ENCODE measurements at places on chromosomes 12 and 14. TPM values are rescaled to one million over a fixed set of nuclear protein-coding genes. Genes with fewer than 3 reads are reported as not detected.
A peak's percentile ranks its signal among the peaks of the same experiment; 100 is the strongest.

- DNase-seq: no peak
- H3K36me3 ChIP-seq: no peaks in the 10 kb centered on the region
- no peak within 1 kb of the TSS for H3K27ac ChIP-seq
- H3K27me3 ChIP-seq: peaks cover 7% of the 10 kb centered on the region
- no peaks in the 10 kb centered on the region for H3K4me1 ChIP-seq
- no peak within 1 kb of the TSS for H3K4me3 ChIP-seq
Measured at GRCh38 chr14:104924421-104925213, at the start of gene PLD4. TSS of gene PLD4 (plus strand) at chr14:104924879. CDS start at chr14:104927141, 2,262 bp downstream.

Gene CSAD
- 34.7 TPM for total RNA-seq

DNA sequence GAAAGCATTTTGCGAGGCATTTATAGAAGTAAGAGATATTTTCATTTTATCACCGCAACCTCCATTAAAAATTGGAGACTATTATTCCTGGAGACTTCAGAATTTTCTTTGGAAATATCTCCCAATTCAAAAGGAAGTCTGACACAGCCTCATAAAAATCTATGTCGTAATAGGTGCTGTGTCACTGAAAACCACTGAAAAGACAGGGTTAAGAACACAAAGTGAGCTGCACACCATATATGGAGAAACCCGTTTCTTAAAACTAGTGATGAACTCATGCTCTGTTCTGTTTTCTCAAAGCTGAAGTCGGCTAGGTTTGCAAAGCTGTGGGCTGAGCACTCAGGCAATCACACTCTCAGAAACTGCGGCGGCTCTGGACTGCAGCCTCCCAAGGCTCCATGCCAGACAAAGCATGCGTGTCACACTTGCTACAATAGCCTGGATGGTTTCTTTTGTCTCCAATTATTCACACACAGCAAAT is at the start of gene GLIPR1:
TSS of gene GLIPR1 (plus strand) at position 287 of the 481 bp plus-strand sequence. CDS start at position 413, 126 bp downstream.
- H3K4me1 ChIP-seq: peaks cover 78% of the 10 kb centered on the region
- H3K4me3 ChIP-seq: peak within 1 kb of the TSS; percentile 91
- H3K36me3 ChIP-seq: peaks cover 23% of the 10 kb centered on the region
- H3K27me3 ChIP-seq: no peaks in the 10 kb centered on the region
- DNase-seq: peak; percentile 81

Gene TAS2R7
- total RNA-seq: not detected

Gene IFNG-AS1
- total RNA-seq: not detected

Gene C2CD5
- 53.1 TPM for total RNA-seq

DNA sequence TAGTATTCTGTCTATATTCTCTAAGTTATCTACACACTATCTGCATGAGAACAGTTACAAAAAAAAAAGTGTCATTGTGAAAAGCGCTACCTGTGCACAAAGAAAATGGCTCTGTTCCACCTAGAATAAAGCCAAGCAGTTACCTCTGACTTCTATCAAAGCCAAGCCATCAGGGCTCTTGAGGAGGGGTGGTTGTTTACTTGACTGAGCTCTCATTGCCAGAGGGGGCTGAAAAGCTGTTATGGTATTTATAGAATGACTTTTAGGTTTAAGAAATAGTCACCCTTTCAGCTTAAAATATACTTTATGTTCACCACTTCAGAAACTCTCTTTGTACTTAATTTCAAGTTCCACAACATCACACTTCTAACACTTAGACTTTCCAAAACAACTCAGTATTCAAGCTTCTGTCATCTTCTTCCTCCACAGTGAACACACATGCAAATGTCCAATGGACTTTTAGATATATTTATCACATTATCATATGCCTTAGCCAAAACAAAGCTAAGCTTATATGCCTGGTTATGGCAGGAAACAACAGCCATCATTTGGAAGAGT is 7.5 kb downstream of the ITPR2 start:
- peaks cover 25% of the 10 kb centered on the region for H3K4me1 ChIP-seq
- no peak overlapping the region for H3K27ac ChIP-seq
- no peak for DNase-seq
- H3K4me3 ChIP-seq: no peak overlapping the region
- no peaks in the 10 kb centered on the region for H3K27me3 ChIP-seq

DNA sequence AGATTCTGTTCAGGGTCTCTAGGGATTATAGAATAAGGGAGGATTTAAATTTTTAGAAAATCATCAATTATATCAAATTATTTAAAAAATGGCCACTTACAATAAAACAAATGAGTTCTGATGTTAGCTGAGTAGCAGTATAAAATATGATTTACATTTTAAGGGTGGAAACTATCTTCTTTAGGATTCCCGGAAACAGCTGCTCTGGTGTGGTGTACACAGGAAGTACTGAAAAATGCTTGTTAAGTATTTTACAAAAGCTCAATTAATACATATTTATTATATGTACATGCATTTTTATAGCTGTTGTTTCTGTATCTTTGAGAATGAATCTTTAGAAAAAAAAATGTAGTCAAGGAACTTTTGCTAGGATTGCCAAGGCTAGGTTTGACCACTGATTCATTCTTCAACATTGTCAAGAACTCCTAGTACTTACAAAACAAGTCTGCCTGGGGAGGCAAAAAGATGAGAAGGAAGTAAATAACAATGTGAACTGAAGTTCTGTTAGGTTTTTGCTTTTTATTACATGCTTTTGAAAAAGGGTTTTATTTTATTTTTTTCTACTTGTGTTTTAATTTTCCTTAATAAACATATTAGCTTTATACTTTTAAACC is 48.0 kb downstream of the ARF6 start:
- DNase-seq: peak; percentile 43
- peaks cover 59% of the 10 kb centered on the region for H3K4me1 ChIP-seq
- peak overlapping the region; percentile 81 for H3K27ac ChIP-seq
- no peaks in the 10 kb centered on the region for H3K27me3 ChIP-seq
- H3K4me3 ChIP-seq: peak overlapping the region; percentile 34
- peaks cover 50% of the 10 kb centered on the region for H3K36me3 ChIP-seq

Gene TPH2
- total RNA-seq: not detected

DNA sequence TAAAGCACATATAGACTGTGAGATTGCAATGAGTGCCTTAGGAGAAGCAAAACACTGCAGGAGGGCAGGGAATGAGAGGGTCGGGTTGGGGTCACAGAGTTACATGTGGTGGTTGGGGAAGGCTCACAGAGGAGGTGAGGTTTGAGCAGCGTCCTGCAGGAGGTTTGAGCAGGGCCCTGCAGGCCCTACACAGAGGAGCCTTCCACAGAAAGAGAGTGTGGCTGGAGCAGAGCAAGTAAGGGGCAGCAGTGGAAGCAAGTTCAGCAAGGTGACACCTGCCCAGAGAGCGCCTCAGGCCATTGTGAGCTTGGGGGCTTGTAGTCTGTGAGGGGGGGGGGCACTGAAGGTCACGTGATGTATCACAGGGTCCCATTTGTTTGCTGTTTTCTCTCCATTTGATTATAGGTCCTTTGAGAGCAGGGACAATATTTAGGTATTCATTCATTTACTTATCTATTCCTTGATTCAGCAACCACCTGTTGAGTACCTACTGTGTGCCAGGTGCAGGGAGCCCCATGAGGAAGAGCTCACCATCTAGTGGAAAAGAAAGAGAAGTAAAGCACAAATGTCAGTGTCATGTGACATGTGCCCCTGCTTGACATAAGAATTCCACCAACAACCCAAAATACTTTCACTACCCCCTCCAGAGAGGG is 56.6 kb downstream of the GALNT16 start:
- DNase-seq: no peak
- no peaks in the 10 kb centered on the region for H3K27me3 ChIP-seq
- H3K36me3 ChIP-seq: no peaks in the 10 kb centered on the region
- no peaks in the 10 kb centered on the region for H3K4me1 ChIP-seq
- H3K27ac ChIP-seq: no peak overlapping the region

DNA sequence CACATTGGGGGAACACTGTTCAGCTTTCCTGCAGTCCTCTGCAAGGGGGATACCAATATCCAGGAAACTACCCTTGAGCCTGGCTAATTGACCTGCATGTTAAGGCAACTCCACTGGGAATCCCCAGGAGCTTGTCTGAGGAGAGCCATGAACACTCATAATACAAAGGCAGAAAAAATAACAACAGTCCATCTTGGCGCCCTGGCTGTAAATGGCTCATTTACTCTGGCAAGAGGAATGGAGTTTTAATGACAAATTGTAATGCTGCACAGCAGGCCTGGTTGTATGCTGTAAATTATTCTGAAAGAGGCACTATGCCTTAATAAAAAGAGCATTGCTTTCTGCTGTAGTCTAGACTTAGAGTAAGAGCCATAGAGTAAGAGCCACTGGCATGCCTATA is 58.3 kb downstream of the SLC8A3 start:
- DNase-seq: no peak
- no peak overlapping the region for H3K4me3 ChIP-seq
- H3K4me1 ChIP-seq: no peaks in the 10 kb centered on the region
- no peaks in the 10 kb centered on the region for H3K36me3 ChIP-seq
- H3K27ac ChIP-seq: no peak overlapping the region

Gene RIPK3
- 37.5 TPM for total RNA-seq

Gene VPS37B
- 23.7 TPM for total RNA-seq

GRCh38 chr14:54702014-54702491 is 135.1 kb downstream of the SAMD4A start:
- H3K27me3 ChIP-seq: peaks cover 42% of the 10 kb centered on the region
- no peak for DNase-seq
- H3K27ac ChIP-seq: no peak overlapping the region
- H3K36me3 ChIP-seq: no peaks in the 10 kb centered on the region
- no peak overlapping the region for H3K4me3 ChIP-seq
- peaks cover 17% of the 10 kb centered on the region for H3K4me1 ChIP-seq

DNA sequence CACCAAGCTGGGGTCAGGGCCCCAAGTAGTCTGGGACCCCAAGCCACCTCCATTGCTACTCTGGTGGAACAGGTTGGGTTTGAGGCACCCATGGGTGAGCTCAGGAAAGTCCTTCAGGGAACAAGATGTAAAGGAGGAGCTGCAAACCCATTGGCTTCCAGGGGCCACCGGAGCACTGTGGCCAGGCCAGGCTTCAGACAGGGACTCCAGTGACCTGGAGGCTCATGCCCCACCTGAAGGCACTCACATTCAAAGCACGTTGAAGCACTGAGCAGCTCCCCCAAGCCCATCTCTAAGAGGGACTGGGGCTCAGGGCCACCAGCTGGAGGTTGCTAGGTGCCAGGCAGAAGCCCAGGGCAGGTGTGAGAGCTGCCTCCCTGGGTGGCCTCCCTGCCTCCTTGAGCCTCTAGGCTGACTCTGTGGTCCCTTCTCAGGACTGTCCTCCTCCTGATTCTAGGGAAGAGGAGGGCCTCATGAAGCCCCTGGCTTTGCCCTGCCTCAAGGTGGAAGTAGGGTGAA is 49.1 kb downstream of the FAM222A start:
- H3K4me3 ChIP-seq: no peak overlapping the region
- DNase-seq: no peak
- no peaks in the 10 kb centered on the region for H3K36me3 ChIP-seq
- H3K27me3 ChIP-seq: no peaks in the 10 kb centered on the region

DNA sequence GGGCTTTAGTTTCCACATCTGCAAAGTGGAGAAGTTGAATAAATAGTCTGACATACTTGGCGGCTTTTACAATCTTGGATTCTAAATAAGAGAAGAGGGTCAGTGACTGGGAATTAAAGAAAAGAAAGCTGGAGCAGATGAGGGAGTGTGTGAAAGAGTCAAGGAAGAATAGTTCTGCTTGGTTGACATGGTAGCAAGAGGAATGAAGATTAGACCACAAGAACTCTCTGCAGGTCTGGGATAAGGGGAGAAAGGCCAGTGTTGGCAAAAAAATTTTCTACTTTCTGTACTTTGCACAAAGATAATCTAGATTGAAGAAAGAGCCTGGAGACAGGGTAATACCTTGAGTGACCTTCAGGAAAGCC is 5.9 kb downstream of the ITGB7 start:
- H3K36me3 ChIP-seq: peaks cover 77% of the 10 kb centered on the region
- no peaks in the 10 kb centered on the region for H3K27me3 ChIP-seq
- peak overlapping the region; percentile 90 for H3K27ac ChIP-seq
- H3K4me3 ChIP-seq: peak overlapping the region; percentile 70
- DNase-seq: no peak

Gene CATSPERB
- 3.9 TPM for total RNA-seq

Gene CELA1
- total RNA-seq: not detected

DNA sequence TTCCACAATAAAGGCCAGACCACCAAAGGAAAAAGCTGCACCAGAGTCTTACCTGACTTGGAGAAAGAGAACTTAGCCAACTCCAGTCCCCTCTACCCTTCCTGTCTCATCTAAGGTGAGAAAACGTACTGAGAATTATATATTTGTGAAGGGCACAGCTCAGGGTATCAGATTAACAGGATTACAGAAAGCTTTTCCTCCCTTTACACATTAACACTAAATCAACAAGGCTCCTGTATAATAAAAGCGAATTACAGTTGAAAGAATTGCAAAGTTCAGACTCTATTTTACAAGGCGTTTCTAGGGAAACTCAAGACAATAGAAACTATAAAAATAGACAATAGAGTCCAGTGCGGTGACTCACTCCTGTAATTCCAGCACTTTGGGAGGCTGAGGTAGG is 82.7 kb upstream of the RPL10L start:
- H3K4me3 ChIP-seq: no peak overlapping the region
- no peaks in the 10 kb centered on the region for H3K36me3 ChIP-seq
- H3K4me1 ChIP-seq: no peaks in the 10 kb centered on the region
- DNase-seq: no peak

DNA sequence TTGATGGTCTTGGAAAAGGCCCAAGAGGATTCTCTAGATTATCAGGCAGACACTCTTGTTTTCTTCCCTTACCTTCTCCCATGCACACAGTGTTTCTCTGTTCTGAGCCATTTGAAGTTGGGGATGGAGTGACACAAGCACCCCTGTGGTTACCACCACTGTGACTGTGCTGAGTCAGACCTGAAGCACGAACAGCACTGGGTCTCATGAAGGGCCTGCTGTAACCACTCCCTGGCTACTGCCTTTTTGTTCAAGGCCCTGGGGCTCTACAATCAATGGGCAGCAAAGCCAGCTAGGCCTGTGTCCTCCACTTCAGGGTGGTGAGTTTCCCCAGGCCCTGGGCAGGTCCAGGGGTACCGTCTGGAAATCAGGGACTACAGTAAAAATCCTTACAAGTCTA is 65.5 kb downstream of the TSPAN8 start:
- DNase-seq: no peak
- no peaks in the 10 kb centered on the region for H3K36me3 ChIP-seq
- no peak overlapping the region for H3K4me3 ChIP-seq
- H3K27ac ChIP-seq: no peak overlapping the region

GRCh38 chr14:22466491-22466890 is 122.5 kb downstream of the DAD1 start:
- no peaks in the 10 kb centered on the region for H3K36me3 ChIP-seq
- no peaks in the 10 kb centered on the region for H3K4me1 ChIP-seq
- DNase-seq: no peak
- no peak overlapping the region for H3K27ac ChIP-seq
- no peak overlapping the region for H3K4me3 ChIP-seq

Gene HOXC11
- total RNA-seq: not detected

DNA sequence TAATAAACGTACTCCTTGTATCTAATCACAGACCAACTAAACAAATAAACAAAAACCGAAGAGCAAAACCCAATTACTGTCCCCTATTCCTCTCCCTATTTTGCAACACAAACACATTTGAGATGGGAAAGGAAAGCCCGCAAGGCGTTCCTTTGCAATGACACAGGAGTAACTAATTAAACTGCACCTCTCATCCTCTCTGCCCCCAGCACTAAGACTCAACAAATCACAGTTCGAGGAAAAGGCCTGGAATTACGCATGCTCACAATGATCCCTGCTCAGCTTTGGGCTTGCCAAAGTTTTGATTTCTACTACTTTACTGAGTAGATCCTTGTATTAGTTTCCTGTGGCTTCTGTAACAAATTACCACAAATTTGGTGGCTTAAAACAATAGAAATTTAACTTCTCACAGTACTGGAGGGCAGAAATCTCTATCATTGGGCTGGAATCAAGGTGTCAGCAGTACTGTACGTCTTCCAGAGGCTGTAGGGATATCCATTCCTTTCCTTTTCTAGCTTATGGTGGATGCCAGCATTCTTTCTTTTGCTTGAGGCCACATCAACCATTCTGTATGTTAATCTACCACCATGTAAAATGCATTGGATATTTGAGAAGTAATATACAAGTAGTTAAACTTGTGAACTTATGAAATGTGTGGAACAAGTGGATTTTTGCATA is 123.0 kb downstream of the NAV3 start:
- no peak for DNase-seq
- no peak overlapping the region for H3K4me3 ChIP-seq
- no peak overlapping the region for H3K27ac ChIP-seq
